ENCODE measurements at places on chromosomes 6 and 20.

DNA sequence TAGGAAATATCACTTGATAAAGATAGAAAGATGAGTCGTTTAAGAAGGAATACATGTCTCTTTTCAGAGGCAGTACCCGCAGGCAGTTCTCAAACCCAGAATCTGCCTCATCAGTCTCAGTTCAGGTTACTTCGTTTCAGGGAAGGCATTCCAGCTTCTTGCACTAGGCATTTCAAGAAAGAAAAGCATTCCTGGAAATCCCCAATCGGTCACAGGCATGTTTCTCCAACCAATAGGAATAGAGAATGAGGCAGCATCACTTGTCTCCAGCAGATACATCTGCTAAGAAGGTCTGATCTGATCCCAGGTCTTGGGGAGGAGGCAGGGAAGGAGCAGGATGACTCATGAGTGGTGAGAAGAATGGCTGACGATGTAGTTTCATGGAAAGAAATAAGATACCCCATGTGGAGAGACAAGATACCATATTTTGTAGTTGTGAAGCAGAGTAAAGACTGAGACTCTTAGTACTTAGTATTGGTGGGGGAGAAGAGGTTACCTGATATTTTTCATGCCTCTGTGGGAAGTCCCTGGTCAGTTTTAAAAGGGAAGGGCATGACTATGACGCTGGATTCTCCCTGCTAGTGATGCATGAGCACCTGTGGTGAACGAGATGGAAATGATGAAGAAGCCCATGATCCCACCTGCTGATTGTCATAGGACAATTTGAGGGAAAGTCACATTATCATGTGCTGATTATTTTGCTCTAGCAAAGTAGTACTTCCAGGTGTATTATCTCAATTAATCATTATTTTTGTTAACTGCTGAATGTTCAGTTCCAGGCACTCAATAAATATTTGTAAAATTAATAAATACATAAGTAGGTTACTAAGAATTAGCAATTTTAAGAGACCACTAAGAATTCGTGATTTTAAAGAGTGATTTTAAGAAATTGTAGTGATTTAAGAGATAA is 20.3 kb upstream of the HLA-DRB1 start:
- DNase-seq, result peak; percentile 32

DNA sequence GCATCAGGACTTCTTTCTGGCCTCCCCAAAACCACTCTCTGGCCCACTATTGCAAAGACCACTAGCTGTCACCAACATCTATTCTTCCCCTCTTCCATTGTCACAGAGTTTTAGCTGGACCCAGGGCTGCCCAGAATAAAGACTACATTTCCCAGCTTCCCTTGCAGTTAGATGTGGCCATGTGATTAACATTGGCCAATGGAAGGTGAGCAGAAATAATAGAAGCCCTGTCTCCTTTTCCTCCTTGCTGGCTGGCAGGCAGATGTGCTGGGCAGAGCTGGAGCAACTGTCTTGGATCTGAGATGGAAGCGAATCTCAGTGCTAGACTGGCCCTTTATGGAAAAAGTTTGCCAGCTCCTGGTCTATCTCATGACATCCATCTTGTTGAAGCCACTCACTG is 97.0 kb downstream of the KCNB1 start:
- no peak for DNase-seq

GRCh38 chr20:25259788-25260254 is 11.9 kb downstream of the PYGB start:
- no peak for DNase-seq

GRCh38 chr6:169170583-169170955 is 83.1 kb downstream of the THBS2 start:
- DNase-seq, result no peak

GRCh38 chr6:315921-316752 is 23.9 kb downstream of the DUSP22 start:
- no peak for DNase-seq

- DNase-seq, result no peak
These were observed 1.3 kb upstream of the CNKSR3 start for GRCh38 chr6:154511791-154512190.

DNA sequence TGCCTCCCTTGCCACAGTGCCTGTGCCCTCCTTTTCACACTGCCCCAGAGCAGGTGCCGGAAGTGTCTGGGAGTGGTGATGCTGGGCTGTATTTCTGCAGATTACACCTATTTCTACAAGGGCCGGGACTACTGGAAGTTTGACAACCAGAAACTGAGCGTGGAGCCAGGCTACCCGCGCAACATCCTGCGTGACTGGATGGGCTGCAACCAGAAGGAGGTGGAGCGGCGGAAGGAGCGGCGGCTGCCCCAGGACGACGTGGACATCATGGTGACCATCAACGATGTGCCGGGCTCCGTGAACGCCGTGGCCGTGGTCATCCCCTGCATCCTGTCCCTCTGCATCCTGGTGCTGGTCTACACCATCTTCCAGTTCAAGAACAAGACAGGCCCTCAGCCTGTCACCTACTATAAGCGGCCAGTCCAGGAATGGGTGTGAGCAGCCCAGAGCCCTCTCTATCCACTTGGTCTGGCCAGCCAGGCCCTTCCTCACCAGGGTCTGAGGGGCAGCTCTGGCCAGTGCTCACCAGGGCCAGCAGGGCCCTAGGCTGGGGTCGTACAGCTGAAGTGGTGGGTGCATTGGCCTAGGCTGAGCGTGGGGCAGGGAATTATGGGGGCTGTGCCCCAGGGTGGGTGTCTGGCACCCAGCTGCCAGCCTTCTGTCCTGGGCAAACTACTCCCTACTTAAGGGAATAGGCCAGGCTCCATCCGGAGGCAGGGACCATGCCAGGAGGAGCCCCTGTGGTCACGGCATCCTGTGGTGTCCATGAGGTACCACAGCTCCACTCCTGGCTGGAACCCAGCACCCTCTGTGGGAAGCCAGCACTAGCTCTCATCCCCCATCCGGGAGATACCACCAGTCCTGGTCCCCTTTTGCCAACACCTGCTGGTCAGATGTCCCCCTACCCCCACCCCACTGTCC is 3.5 kb downstream of the MMP24OS start:
- DNase-seq, result no peak

- no peak for DNase-seq
These were observed 559 bp upstream of the EYA4 start for GRCh38 chr6:133240511-133241085.

GRCh38 chr6:85983032-85983659 is 340.5 kb upstream of the SYNCRIP start:
- no peak for DNase-seq

- DNase-seq, result no peak
These were observed 354.0 kb upstream of the RGS17 start for GRCh38 chr6:153485072-153485471.

GRCh38 chr20:53154540-53154939 is 182.4 kb downstream of the TSHZ2 start:
- DNase-seq, result no peak

- DNase-seq, result no peak
These were observed 23.1 kb upstream of the TMEM244 start for GRCh38 chr6:129884211-129884610.

- no peak for DNase-seq
These were observed 133.7 kb upstream of the RIN2 start for GRCh38 chr20:19624221-19624965.

All from NCI-H187 (cell line).